Type B pancreatic cell (in vitro differentiated cells): ENCODE measurements at places on chromosomes 6 and 20. TPM values are rescaled to one million over a fixed set of nuclear protein-coding genes. Genes with fewer than 3 reads are reported as not detected.
A peak's percentile ranks its signal among the peaks of the same experiment; 100 is the strongest.

Gene RIPOR2
- 2.1 and 4.2 TPM in 2 replicates for total RNA-seq

DNA sequence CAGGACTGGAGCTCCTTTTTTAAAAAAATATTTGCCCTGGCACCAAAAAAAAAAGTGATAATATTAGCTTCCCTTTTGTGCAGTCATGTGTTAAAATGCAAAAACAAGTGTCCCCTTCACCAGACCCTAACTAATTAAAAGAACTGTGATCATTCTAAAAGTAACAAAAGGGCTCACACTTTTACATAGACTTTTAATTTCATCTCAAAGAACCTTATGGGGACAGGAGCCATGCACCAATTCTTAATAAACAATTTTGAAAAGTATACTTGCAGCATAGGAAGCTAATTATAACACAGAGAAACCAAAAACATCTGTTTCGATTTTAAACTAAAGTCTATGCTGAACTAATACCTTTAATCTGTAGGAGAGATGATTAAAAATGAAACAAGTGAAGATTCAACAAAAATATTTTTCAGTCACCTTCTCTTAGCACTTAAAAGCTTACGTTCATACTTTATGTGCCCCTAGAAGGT is 17.3 kb downstream of the STX7 start:
- no peak for DNase-seq

GRCh38 chr20:63703976-63704748 is 3.6 kb downstream of the ARFRP1 start:
- no peak for DNase-seq

- DNase-seq = no peak
These were observed 6.8 kb downstream of the NCR2 start for GRCh38 chr6:41342241-41342640.

- no peak for DNase-seq
These were observed 36.2 kb downstream of the STMND1 start for GRCh38 chr6:17138033-17138432.

GRCh38 chr6:5181510-5182317 is 79.0 kb downstream of the LYRM4 start:
- DNase-seq = no peak

DNA sequence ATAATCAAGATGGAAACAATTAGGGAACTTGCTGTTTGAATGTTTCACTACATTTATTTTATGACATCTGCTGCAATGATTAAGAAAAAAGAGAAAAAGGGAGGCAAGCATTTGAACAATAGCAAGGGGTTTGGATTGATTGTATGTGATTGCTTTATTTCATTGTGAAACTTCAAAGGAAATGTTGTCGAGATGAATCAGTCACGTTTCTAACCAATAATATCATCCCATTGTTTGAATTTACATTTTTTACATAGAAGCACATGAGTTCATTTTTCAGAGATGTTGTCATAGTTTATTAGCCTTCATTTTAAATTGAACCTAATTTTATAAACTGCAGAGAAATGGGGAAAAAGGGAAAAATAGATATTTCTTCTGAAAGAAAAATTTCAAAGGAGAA is 572.0 kb downstream of the KIF16B start:
- no peak for DNase-seq

DNA sequence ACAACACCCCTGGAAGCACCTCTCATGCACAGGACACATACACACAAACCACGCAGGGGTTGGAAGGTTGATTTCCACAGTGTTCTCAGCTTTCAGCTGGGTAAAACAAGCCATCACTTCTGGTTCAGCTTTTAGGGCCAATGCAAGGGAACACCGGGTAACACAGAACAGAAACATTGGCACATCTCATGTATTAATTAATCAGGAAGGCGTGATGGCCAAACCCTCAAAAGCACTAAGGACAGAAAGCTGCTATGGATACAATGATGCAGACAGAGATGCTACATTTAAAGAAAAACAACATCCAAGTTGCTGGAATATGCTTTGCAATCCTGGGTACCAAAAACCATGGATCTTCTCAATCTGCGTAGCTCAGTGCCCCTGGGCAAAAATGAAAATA is 104.3 kb upstream of the BEND6 start:
- DNase-seq = no peak

Gene TCP11
- total RNA-seq = not detected in 2 replicates

Gene FYN
- total RNA-seq = 131 and 283 TPM in 2 replicates

DNA sequence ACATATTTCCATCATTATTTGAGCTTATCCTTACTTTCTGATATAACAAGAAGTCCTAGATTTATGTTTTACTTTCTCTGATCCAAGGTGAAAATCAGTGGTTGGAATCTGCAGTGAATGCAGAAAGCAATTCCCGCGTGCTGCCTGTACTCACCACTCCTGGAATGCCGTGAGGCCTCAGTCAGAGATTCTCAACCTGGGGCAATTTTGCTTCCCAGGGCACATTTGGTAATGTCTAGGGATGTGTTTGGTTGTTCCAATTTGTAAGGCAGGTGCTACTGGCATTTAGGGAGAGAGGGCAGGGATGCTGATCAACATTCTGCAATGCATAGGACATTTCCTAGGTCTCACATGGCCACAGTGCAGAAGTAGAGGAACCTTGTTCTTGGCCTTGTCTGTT is 23.9 kb downstream of the CST4 start:
- DNase-seq = no peak

Gene HLA-DPA1
- total RNA-seq = 1.3 and 2.6 TPM in 2 replicates

DNA sequence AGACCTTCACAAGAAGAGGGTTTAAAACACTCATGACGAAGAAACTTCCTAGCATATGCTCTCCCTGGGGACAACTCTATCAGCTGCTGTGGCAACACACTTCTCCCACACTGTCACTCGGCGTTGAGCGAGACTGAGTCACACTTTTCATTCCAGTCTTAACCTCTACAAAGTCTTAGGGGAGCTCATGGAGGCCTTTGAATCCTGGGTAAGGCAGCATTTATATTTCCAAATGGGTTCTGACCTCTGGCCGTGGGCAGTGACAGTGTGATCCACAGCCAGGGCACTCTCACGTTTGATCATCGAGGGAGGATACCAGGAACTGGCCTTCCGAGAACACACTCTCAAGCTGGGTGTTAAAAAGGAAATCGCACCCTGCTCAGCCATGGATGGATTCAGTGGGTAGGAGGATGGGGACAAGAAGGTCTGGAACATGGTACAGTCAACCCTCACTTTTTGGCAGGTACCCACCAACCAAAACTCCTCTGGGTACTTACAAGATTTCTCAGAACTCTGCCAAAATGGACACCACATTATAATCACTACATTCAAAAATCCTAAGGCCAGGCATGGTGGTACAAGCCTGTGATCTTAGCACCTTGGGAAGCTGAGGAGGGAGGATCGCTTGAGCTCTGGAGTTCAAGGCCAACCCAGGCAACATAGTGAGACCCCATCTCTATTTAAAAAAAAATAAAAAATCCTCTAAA is 19.6 kb downstream of the RRBP1 start:
- no peak for DNase-seq

Gene EZR
- total RNA-seq = 166 and 349 TPM in 2 replicates

DNA sequence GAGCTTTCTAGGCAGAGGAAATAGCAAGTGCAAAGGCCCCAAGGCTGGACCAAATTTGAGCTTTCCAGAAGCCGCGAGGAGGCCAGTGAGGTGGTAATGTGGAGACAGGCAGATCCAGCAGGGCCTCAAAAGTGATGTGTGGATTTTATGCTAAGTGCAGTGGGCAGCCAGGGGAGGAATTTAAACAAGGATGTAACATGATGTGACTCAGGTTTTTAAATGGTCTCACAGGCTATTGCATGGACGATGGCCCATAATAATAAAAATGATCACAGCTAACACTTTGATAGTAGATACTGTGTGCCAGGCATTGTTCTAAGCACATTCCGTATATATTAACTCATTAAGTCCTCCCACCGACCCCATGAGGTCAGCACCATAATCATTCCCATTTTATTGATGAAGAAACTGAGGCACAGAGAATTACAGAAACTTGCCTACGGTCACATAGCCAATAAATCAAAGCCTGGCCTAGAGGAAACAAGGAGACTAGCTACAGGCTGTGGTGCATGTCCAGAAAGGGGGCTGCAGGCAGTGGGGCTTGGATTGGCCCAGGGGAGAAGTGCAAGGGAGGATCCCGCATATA is 18.0 kb upstream of the PREX1 start:
- no peak for DNase-seq

Gene SLC17A1
- 0.85 and 1.2 TPM in 2 replicates for total RNA-seq

Gene EPB41L1
- 62.7 and 68.1 TPM in 2 replicates for total RNA-seq

- no peak for DNase-seq
These were observed 325.2 kb downstream of the NRN1 start for GRCh38 chr6:5681480-5681879.

GRCh38 chr6:52760105-52760765 is 3.0 kb downstream of the GSTA2 start:
- no peak for DNase-seq

GRCh38 chr6:159059885-159060506 is 15.2 kb upstream of the TAGAP start:
- DNase-seq = no peak

Gene PRL
- total RNA-seq = 0.48 TPM in 1 of 2 replicates, not detected in the other

DNA sequence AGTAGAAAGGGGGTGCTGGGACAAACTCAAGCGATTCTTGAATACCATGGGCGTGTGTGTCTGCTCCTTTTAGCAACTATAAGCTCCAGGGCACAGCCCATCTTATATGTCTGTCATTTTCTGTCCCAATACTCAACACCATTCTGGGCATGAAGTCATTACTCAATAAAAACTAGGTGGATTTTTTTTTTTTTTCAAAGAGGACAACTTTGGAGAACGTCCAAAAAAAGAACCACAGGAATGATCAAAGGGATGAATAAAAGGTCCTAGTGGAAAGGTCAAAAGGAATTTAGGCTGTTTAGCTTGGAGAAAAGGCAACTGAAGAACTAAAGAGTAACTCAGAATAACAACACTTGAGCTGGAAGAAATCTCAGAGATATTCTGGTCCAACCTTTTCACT is 24.4 kb downstream of the UQCC1 start:
- DNase-seq = no peak

Gene MYT1
- 2.9 and 4.9 TPM in 2 replicates for total RNA-seq

Gene SLC25A27
- total RNA-seq = 8.7 and 18.1 TPM in 2 replicates

DNA sequence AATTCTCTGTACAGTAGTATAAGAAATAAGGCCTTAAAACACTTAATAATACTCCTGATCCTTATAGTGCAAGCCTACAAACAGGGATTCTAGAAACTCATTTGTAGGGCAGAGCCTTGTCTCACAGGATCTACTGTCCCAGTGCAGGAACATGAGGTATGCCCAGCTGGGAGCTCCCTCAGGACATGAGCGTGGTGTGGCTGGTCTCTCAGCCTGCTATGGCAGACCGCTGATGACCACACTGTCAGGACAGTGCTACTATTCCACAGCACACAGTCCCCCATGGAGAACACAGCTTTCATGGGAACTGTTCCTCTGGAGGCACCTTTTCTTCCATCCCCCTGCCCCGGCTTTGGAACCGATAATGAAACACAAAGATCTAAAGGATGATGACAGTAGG is 53.0 kb downstream of the SERAC1 start:
- no peak for DNase-seq

GRCh38 chr20:61963149-61963548 is 102.5 kb downstream of the TAF4 start:
- DNase-seq = peak; percentile 61

DNA sequence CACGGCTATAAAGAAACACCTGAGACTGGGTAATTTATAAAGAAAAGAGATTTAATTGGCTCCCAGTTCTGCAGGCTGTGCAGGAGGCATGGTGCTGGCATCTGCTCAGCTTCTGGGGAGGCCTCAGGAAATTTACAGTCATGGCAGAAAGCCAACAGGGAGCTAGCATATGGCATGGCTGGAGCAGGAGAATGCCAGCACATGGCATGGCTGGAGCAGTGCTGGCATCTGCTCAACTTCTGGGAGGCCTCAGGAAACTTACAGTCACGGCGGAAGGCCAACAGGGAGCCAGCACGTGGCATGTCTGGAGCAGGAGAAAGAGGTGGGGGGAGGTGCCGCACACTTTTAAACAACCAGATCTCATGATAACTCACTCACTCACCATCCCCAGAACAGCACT is 32.5 kb upstream of the DACT2 start:
- no peak for DNase-seq

- DNase-seq = no peak
These were observed 60.4 kb upstream of the RSPO3 start for GRCh38 chr6:127058027-127058426.

Gene NCOA6
- total RNA-seq = 53.9 and 59.5 TPM in 2 replicates
